ENCODE measurements at places on chromosomes 13 and 19.

GRCh38 chr13:110215606-110216005 is 91.4 kb downstream of the COL4A1 start:
- DNase-seq, result no peak

- no peak for DNase-seq
Measured at GRCh38 chr13:45518525-45519245, 53.9 kb downstream of the COG3 start.

DNA sequence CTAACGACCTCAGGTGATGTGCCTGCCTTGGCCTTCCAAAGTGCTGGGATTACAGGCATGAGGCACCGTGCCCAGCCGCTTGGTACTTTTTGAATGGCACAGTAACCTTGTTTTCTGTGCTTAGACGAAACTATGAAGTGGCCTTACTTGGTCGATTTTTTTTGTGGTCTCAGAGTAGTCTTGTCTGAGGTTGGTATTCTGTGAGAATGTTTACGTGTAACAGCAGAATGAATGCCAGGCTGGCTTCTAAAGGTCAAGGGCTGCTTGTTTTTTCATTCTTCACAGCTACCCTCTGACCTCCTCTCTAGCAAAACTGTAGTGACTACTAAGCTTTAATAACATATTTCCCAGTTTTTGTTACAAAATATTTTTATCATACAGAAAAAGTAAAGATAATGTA is 313.3 kb downstream of the GPC6 start:
- DNase-seq, result no peak

DNA sequence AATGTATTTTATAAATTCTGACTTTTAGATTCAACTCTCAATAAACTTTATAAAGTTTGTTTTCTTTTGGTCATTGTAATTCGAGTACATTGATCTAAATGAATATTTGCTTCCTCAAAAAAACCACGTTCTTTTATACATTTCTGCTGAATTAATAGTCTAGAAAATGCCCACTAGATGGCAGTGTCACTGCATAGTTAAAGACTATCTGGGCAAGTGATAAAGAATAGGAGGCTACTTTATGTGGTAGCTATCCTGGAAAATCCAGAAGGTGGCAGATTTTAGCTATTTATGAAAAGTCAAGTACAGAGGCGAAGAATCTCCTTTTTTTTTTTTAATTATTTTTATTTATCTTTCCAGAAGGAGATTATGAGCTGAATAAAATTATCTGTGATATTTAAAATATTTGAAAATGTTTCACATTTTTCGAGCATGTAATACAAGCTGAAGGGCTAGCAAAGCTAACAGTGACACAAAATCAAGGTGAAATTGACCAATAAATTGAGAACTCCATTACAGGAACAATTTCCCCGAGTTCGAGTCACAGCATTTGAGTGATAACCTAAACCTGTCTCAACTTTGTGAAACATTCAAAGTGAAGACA is 221.8 kb downstream of the OLFM4 start:
- no peak for DNase-seq

GRCh38 chr19:45847663-45848062 is 15.3 kb downstream of the SYMPK start:
- no peak for DNase-seq

GRCh38 chr19:5147978-5148793 is 179.3 kb downstream of the KDM4B start:
- no peak for DNase-seq

DNA sequence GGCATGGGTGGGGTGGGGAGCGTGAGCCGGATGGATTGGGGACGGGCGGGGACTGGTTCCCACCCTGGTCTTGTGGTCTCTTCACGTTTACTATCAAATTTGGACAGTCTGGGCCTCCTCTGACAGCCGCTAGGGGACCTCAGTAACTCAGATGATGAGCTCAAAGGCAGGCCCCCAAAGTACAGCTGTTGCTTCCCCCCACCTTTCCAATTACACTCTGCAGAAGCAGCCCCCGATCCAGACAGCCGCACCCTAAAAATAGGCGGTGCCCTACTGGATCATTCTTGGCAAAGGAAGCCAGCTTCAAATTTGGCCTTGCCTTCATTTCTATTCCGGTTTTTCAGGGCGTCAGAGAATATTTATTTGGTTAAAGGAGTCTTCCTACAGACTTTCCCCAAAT is 1.9 kb upstream of the FOXO1 start:
- no peak for DNase-seq

DNA sequence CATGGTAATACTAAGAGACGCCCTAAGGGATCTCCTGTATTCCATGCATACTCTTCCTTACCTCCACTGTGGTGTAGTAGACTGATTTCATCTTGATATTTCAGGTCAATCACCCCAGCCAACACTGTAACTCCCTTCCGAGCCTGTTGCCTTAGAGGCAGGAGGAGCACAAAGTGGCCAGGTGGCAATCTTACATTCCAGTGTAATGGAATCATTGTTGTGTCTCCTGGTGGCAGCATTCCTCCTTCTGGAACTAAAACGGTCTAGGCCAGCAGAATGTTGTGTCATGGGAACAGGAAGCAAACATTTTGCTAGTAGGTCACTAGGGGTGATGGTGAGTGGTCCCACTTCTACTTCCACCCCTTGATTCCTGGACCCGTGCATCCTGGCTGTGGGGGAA is 405.7 kb upstream of the SLC10A2 start:
- no peak for DNase-seq

GRCh38 chr13:45078003-45078402 is 42.3 kb upstream of the GTF2F2 start:
- DNase-seq, result no peak

DNA sequence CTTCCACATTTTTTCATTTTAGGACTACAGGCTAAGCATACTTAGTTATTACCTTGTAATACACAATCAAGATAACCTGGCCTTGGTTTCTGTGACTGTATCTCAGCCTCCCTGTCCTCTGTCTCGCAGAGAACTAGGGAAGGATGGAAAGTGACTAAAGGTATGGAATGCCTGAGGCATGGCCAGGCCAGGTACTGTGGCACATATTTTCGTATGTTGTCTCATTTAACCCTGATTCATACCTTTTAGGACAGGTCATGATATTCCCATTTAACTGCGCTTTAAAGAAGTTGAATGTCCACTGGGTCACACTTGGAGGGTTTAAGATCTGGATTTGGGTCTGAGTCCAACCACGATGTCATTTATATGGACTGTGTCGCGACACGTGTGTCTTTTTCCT is 322.6 kb downstream of the SHISA2 start:
- no peak for DNase-seq

DNA sequence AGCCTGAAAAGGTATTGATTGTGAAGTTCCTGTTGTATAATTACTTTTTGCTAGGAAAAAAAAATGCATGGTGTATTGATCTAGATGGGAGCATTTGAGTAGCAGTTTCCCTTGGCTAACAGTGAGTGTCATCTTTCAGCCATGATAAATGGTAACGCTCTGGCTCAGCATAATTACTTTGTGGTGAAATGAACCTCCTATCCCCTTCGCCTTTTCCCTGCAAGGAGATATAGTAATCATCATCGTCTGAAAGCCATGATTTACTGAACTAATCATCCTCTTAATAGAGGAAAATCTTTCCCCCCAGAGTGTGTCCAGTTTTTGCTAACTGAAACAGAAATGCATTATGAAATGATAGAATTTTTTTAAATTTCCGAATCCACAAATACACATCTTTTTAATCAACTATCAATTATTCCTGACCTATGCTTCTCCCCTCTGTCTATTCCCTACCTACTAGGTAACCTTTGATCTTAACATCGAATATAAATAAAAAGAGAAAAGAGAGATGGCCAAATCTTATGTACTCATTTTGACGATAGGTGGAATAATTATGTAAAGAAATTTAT is 88.7 kb downstream of the MAB21L1 start:
- DNase-seq, result no peak

GRCh38 chr13:46983881-46984280 is 87.0 kb upstream of the HTR2A start:
- no peak for DNase-seq

GRCh38 chr19:13993590-13994300 is 12.4 kb downstream of the RFX1 start:
- no peak for DNase-seq

DNA sequence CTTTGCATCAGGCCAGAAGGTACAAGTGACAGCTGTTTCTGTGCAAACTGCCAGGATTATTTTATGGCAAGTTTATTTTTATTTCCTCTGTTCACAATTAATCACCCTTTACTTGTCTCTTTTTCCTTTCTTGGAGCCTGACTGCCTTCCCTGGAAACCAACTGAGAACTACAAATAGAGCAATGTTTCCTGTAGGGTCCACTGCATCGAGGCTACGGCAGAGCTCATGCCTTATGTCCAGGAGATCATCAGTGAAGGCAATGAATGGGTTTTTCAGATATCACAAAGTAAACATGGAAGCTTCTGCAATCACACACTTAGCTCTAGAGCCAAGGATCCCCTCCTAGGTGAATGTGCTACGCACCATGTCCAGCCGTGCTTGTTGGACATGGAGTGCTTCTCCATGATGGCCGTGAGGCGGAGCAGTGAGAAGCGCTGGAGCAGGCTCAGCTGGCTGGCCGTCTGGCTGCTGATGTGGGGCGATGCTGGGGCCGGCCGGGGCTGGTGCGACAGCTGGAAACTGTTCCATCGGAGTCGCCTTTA is 110.9 kb downstream of the KL start:
- no peak for DNase-seq

DNA sequence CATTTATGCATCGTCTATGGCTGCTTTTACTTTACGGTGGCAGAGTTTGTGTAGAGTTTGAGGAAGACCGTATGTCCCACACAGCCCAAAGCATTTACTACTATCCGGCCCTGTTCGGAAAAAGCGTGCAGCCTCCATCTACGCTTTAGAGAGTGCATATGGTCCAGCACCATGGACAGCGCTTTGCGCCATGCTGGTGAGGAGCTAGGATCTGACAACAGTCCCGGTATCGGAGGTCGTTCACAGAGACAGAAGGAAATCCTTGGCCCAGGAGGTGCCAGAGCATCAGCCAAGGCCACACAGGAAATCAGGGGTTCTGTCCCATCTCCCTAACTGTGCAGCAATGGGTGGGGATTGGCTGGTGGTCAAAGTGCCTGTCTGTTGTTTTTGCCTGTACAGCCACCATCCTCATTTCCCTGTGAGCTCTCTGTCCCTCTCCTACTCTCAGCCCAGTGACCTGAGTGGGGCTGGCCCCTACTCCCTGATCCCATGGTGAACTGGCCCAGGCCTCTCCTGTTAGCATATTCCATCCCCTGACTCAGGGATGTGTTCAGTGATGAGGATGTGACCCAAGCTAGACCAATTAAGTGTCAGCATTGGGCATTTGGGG is 16.2 kb upstream of the PRODH2 start:
- DNase-seq, result no peak

- DNase-seq, result no peak
Measured at GRCh38 chr13:110731072-110731471, 17.6 kb downstream of the ING1 start.

DNA sequence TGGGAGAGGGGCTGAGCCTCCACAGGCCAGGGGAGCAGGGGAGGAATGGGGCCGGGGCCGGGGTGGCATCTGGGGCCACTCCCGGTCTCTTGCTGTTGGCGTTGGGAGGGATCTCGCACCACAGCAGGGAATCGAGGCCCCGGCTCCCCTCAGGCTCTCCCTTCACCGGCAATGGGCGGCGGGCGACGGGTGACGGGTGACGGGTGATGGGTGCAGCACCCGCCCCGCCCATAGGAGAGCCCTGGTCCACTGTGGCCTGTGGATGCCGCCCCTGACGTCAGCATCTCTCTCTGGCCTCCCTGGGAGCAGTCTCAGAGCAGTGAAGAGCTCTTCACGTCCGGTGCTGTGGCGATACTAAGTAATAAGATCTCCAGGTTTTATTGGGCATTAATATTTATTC is 133.6 kb downstream of the KDM4B start:
- DNase-seq, result no peak

GRCh38 chr19:35442091-35442490 is 6.0 kb upstream of the FFAR2 start:
- no peak for DNase-seq

GRCh38 chr19:55015126-55015525 is 22.9 kb downstream of the GP6 start:
- DNase-seq, result no peak

DNA sequence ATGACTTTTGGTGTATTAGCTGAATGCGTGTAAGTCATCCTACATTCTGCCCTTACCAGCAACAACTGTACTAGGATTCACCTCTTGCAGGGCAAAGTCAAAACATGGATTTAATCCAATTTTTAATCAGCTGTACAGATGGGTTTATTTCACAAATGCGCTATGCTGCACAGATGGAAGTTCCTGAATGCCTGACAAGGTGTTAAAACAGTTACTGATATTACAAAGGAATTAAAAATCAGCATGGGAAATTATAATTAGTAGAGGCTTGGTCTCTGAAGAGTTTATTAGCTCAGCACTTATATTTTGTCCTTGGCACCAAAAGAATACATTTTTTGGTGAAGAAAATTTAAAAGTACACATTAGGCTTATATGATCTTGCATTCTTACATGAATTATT is 448.9 kb downstream of the PCDH9 start:
- DNase-seq, result no peak

DNA sequence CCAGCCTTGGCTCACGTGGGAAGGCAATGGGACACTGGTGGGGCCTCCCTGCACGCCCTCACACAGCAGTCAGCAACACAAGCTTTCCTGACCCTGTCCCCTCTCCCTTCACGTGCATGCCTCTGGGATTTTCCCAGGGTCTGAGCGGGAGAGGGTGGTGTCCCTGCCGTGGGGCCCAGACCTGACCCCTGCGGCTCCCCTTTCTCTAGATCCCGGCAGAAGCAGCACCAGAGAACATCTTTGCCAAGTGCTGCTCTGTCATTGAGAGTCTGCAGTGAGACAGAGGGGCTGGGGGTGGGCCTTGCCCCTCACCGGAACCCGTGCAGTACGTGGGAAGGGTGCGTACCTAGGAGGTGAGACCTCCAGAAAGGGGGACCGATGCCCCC is 12.6 kb downstream of the KHSRP start:
- no peak for DNase-seq

GRCh38 chr19:5590151-5590864 is 22.6 kb upstream of the TINCR start:
- DNase-seq, result no peak

DNA sequence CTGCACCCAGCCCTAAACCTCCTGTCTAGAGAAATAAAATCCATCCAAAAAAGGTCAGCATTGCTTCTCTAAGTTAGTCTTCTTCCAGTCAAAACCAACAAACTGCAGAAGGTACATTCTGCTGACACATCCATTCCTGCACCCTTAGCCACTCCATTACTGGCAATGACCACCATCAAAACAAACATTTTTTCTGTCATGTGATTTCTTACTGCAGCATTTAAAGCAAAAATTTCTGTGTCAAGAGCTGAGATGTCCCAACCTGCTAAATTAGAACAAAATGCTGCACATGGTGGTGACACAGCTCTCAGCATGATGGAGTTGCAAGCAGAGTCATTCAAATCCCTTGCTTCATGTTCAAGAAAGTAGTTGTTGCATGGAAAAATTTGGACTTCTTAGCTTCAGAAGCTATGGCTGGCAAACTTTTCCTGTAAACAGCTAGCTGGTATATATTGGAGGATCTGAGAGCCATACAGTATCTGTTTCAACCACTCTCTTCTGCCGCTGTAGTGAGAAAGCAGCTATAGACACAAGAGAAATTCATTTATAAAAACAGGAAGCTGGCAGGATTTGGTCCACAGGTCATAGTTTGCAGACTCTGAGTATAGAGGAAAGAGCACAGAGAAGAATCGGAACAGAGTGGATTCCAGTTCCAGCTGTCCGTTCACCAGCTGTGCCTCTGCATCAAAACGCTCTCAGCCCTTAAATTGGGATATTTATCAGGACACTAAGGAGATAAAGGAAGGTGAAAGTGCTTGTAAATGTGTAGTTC is 17.4 kb downstream of the RUBCNL start:
- no peak for DNase-seq

GRCh38 chr13:24129914-24130774 is 30.4 kb upstream of the SPATA13 start:
- no peak for DNase-seq

Data from activated T-helper 1 cell treated with anti-CD3 and anti-CD28 coated beads, Interleukin-2, amount 50 U/mL, for 16 hours (primary cell).